ENCODE measurements at places on chromosomes 3 and 15. TPM values are rescaled to one million over a fixed set of nuclear protein-coding genes. Genes with fewer than 3 reads are reported as not detected.

The GOLGA6L10 gene
- 0.91 TPM for total RNA-seq

The CCRL2 gene
- total RNA-seq = 0.97 TPM

The APOD gene
- total RNA-seq = 12.1 TPM

The DBR1 gene
- 12.2 TPM for total RNA-seq

The CFAP91 gene
- total RNA-seq = 20.9 TPM

The IMPG2 gene
- total RNA-seq = 0.12 TPM

The SLC28A1 gene
- total RNA-seq = 0.21 TPM

The GOLGA6D gene
- not detected for total RNA-seq

The TM4SF18 gene
- 3.5 TPM for total RNA-seq

GRCh38 chr3:173615661-173616060 is 218.1 kb downstream of the NLGN1 start:
- no peak for DNase-seq
- no peak overlapping the region for H3K4me3 ChIP-seq
- H3K27ac ChIP-seq = no peak overlapping the region
- no peaks in the 10 kb centered on the region for H3K36me3 ChIP-seq

- DNase-seq = no peak
- H3K36me3 ChIP-seq = no peaks in the 10 kb centered on the region
- no peaks in the 10 kb centered on the region for H3K27me3 ChIP-seq
- H3K4me3 ChIP-seq = no peak overlapping the region
These were observed 661.7 kb downstream of the MCTP2 start for GRCh38 chr15:94893091-94893490.

DNA sequence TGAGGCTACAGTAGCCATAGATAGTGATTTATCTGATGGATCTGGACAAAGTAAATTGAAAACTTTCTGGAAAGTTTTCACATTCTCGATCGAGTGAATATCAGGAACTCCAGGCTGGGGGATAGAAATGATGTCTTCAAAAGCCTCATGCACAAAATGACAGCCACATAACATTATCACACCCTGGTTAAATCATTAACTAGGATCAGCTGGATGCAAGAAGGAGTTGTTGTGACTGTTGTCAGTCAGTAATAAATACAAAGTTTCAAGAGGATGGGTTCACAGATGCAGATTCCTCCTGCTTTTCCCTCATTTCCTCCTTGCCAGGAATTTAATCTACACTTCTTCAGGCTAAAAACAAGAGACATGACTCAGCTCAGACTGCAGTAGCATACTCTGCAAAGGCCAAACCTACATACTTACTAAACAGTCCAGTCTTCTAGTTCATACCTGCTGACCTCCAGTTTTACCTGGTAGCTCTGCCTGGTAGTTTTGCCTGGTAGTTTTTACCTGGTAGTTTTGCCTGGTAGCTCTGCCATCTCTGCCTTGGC is 40.9 kb downstream of the C2CD4A start:
- peaks cover 29% of the 10 kb centered on the region for H3K4me1 ChIP-seq
- no peaks in the 10 kb centered on the region for H3K36me3 ChIP-seq
- no peaks in the 10 kb centered on the region for H3K27me3 ChIP-seq
- no peak overlapping the region for H3K4me3 ChIP-seq

- no peaks in the 10 kb centered on the region for H3K36me3 ChIP-seq
- no peak for DNase-seq
- no peaks in the 10 kb centered on the region for H3K4me1 ChIP-seq
- H3K27ac ChIP-seq = no peak overlapping the region
- no peaks in the 10 kb centered on the region for H3K27me3 ChIP-seq
These were observed 323.5 kb downstream of the ULK4 start for GRCh38 chr3:41638381-41638780.

GRCh38 chr3:162134571-162134970 is 638.0 kb downstream of the OTOL1 start:
- no peaks in the 10 kb centered on the region for H3K27me3 ChIP-seq
- DNase-seq = no peak
- H3K4me3 ChIP-seq = no peak overlapping the region
- no peaks in the 10 kb centered on the region for H3K36me3 ChIP-seq
- H3K27ac ChIP-seq = no peak overlapping the region
- no peaks in the 10 kb centered on the region for H3K4me1 ChIP-seq

DNA sequence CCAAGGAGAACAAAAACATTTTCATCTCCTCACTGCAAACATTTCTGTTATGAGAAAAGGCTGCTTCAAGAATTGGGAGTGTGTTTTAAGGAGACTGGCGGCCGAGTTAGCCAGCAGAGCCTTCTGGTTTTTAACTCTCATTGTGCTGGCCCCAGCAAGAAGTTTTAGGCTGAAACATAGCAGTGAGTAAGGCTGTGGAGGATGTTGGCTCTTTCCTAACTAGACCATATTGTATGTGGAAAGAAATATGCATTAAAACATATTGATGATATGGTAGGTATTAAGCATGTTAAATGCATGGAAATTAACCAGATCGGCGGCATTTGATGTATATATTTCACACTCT is 90.7 kb downstream of the TIGIT start:
- no peak for DNase-seq
- H3K4me3 ChIP-seq = no peak overlapping the region
- peak overlapping the region; percentile 64 for H3K27ac ChIP-seq
- H3K27me3 ChIP-seq = no peaks in the 10 kb centered on the region

- no peak overlapping the region for H3K27ac ChIP-seq
- H3K4me3 ChIP-seq = no peak overlapping the region
- H3K4me1 ChIP-seq = no peaks in the 10 kb centered on the region
- H3K27me3 ChIP-seq = no peaks in the 10 kb centered on the region
- H3K36me3 ChIP-seq = no peaks in the 10 kb centered on the region
These were observed 8.3 kb downstream of the BDH1 start for GRCh38 chr3:197547306-197548011.

- H3K4me3 ChIP-seq = no peak overlapping the region
- H3K27me3 ChIP-seq = no peaks in the 10 kb centered on the region
- H3K36me3 ChIP-seq = no peaks in the 10 kb centered on the region
- no peak for DNase-seq
- no peak overlapping the region for H3K27ac ChIP-seq
These were observed 4.4 kb downstream of the MTMR14 start for GRCh38 chr3:9653565-9654248.

DNA sequence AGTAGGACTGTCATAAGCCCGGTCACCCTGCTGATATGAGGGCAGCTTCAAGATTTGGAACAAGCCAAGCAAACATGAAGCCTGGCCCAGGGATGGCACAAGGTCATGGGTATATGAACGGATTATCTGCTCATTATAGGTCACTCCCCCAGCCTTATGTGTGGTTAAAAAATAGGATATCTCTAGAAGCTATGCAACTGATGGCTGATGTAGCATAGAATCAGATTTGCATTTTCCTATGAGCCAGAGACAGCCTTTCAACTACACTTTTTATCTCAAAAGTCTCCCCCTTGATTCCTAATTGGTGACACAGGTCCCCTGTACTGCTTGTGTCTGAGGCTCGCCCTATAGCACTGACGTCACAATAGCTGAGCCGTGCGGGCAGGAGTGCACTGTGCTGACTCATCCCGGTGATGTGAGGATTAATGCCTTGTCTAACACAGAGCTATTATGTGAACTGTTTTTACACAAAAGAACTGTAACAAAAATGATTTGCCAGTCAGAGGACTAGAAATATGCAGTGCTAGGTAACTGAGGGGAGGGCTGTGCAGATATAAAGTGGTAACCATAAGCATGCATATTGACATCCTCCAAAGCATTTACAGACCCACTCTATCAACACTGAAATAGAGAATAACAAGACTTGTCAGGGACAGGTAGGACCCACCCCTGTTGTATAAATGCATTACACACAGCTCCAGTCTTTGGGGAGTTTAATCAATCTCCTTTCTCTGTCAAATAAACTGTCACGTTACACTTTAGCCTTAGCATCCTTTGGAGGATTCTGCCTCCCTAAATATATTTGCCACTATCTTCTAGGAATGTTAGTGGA is 204.9 kb downstream of the TIGIT start:
- H3K4me3 ChIP-seq = no peak overlapping the region
- H3K36me3 ChIP-seq = no peaks in the 10 kb centered on the region

DNA sequence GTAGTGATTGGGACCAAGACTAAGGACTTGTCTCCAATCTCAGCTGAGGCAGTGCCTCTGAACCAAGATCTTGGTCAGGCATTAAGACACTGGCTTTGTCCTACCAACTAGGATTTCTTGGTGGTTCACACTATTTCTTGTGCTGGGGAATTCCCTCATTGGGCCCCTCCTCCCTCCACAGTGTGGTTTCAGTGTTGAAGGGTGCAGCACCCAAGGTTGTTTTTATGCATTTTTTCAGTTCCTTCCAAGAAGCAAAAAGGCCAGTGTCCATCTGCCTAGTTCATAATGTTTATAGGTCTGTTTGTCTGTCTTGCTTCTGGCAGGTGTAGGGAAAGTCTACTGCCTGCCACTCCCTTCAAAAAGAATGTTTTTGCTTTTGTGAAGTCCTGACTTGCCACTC is 10.6 kb upstream of the ITPKA start:
- no peak overlapping the region for H3K27ac ChIP-seq
- no peaks in the 10 kb centered on the region for H3K27me3 ChIP-seq
- no peak for DNase-seq
- H3K4me3 ChIP-seq = no peak overlapping the region

GRCh38 chr15:39078026-39078425 is 502.9 kb upstream of the THBS1 start:
- no peak overlapping the region for H3K4me3 ChIP-seq
- H3K27ac ChIP-seq = no peak overlapping the region
- no peaks in the 10 kb centered on the region for H3K36me3 ChIP-seq
- H3K4me1 ChIP-seq = no peaks in the 10 kb centered on the region

- H3K4me1 ChIP-seq = no peaks in the 10 kb centered on the region
- no peak for DNase-seq
- H3K27me3 ChIP-seq = no peaks in the 10 kb centered on the region
- no peak overlapping the region for H3K4me3 ChIP-seq
- no peaks in the 10 kb centered on the region for H3K36me3 ChIP-seq
- no peak overlapping the region for H3K27ac ChIP-seq
These were observed 114.6 kb downstream of the SEMA5B start for GRCh38 chr3:122912772-122913538.
